ENCODE measurements at places on chromosomes 1 and 21.

GRCh38 chr1:42593486-42594100, 64.6 kb upstream of the PPIH start:
- no peak for DNase-seq

- no peak for DNase-seq
These were observed 243.8 kb upstream of the RAB4A start for GRCh38 chr1:229027158-229027557.

DNA sequence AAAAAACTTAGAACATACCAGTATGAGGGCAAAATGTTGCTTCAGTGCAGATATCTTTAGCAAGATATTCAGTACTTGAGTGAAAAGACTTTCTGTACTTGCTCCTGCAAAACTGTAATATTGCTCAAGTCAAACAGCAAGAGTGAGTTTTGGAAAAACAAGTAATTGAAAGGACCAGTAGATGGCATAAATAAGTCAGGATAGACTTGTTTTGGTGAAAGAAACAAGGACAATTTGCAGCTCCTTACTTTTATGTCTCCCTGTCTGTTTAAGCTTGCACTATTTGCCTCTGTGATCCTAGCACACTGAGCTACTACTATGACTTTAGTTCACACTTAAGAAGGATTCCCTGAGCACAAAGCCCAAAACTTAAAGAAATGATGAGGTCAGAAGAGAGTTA, 39.1 kb downstream of the IFI44 start:
- DNase-seq = no peak

- DNase-seq = no peak
These were observed 30.9 kb upstream of the SLC35D1 start for GRCh38 chr1:67084765-67085318.

- no peak for DNase-seq
These were observed 729.6 kb upstream of the PTBP2 start for GRCh38 chr1:95991787-95992520.

DNA sequence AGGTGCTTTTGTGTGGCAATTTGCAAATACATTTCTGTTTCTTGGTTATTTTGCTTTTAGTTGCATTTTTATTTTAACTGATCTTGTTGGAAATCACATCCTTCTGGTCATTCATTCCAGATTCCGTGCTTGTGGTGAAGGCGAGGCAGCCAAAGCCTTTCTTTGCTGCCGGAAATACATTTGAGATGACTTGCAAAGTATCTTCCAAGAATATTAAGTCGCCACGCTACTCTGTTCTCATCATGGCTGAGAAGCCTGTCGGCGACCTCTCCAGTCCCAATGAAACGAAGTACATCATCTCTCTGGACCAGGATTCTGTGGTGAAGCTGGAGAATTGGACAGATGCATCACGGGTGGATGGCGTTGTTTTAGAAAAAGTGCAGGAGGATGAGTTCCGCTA, 34.8 kb upstream of the CD101 start:
- DNase-seq = no peak

DNA sequence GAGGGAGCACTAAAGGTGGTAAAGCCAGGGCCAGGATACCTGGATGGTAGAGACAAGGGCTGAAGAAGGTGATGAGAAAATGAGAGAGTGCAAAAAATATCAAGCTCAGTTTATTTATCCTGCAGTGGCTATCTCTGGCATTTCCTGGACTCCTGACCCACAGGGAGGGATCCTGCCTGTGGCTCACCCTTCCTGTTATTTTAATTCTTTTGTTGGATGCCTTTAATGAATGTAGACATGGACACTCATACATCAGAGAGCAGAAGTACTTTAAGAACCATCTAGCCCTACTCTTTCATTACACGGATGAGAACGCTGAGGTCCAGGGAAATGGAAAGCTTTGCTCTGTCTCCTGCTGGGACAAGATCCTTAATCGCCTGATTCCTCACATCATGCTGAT, 20.6 kb downstream of the JUN start:
- no peak for DNase-seq

- no peak for DNase-seq
These were observed 405.0 kb downstream of the MATN1 start for GRCh38 chr1:30318413-30318812.

DNA sequence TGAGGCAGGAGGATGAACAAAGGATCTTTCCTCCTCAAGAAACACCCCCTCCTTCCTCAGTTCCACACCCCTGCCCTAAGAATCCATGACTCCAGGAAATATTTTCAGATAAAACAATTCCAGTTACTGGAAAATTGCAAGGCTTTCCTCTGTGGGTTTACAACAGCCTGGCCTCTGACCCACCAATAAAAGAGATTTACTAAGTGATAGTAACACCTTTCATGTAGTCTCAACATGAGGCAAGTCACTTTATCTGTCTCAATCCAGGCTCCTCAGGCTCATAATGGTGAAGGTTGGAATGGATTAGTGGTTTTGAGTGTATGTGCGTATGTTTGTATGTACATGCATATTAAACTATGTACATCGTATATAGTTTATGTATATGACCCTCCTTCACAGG, 71.4 kb upstream of the PPP2R5A start:
- no peak for DNase-seq

DNA sequence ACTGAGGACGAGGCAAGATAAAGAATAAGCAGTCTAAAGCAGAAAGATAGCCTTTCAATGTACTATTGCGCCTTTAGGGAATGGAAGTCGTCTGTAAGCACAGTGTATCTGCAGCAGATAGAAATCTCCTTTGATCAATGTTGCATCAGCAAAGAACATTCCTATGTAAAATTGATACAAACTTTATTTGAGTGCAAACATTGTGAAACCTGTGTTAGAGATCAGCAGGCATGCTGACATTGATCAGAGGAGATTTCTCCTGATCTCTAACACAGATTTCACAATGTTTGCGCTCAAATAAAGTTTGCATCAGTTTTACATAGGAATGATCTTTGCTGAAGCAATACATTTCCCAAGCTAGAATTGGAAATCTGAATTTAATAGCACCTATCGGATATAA, 1446.8 kb downstream of the MRPL39 start:
- no peak for DNase-seq

- DNase-seq = no peak
These were observed 143.7 kb downstream of the DNM3 start for GRCh38 chr1:171984850-171985485.

DNA sequence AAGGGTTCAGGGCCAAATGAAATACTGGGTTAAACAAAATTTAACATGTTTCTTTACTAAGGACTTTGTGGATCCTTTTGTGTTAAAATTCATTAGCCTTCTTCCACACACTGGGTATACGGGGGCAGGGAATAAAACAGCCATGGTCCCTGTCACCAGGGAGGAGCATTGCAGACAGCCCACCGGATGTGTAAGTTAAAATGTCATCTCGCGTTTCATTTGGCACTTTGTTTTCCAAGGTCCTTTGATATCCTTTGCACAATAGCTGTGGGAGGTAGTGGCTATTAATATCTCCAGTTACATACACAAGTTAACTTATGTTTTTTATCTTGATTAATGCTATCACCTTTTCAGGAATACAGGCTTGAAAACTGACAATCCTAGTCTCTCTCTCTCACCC, 172.7 kb downstream of the BARHL2 start:
- DNase-seq = no peak

Measured in T-helper 2 cell (primary cell).